ENCODE measurements at places on chromosomes 3 and 15. TPM values are rescaled to one million over a fixed set of nuclear protein-coding genes. Genes with fewer than 3 reads are reported as not detected.
A peak's percentile ranks its signal among the peaks of the same experiment; 100 is the strongest.

DNA sequence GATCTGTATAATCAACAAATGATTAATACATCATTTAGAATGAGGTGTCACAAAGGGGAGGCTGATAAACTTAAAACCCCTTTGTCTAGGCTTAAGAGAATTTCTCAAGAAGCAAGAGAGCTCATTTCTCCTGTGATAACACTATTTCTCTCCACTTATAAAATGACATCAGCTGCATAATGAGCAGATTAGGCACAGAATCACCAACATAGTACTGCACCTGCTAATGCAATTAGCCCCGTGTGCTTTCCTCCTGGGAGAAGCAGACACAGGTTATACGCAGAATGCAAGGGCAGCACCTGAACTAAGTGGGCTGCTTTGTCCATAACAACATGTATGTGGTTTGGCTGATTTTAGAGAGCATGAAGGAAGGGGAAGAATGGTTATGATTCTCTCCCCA, 515.3 kb upstream of the CFAP20DC start:
- peaks cover 21% of the 10 kb centered on the region for H3K4me1 ChIP-seq
- peak overlapping the region; percentile 24 for H3K27ac ChIP-seq
- H3K36me3 ChIP-seq, result peaks cover 3% of the 10 kb centered on the region
- H3K27me3 ChIP-seq, result no peaks in the 10 kb centered on the region
- DNase-seq, result no peak

GRCh38 chr15:47787875-47788274, 70.6 kb downstream of the SEMA6D start:
- H3K27ac ChIP-seq, result no peak overlapping the region
- H3K4me3 ChIP-seq, result no peak overlapping the region
- no peaks in the 10 kb centered on the region for H3K4me1 ChIP-seq

- no peaks in the 10 kb centered on the region for H3K27me3 ChIP-seq
- no peak for DNase-seq
Measured at GRCh38 chr15:97077975-97078374, 747.5 kb downstream of the NR2F2 start.

GRCh38 chr15:100355342-100355741, 13.6 kb upstream of the ADAMTS17 start:
- H3K27ac ChIP-seq, result no peak overlapping the region
- peaks cover 5% of the 10 kb centered on the region for H3K4me1 ChIP-seq
- no peak for DNase-seq
- H3K4me3 ChIP-seq, result no peak overlapping the region

Gene PRSS50
- total RNA-seq, result not detected

Gene ZNF620
- total RNA-seq, result 6.0 TPM
